CD4-positive, alpha-beta T cell (primary cell): ENCODE measurements at places on chromosomes 13 and 19.

DNA sequence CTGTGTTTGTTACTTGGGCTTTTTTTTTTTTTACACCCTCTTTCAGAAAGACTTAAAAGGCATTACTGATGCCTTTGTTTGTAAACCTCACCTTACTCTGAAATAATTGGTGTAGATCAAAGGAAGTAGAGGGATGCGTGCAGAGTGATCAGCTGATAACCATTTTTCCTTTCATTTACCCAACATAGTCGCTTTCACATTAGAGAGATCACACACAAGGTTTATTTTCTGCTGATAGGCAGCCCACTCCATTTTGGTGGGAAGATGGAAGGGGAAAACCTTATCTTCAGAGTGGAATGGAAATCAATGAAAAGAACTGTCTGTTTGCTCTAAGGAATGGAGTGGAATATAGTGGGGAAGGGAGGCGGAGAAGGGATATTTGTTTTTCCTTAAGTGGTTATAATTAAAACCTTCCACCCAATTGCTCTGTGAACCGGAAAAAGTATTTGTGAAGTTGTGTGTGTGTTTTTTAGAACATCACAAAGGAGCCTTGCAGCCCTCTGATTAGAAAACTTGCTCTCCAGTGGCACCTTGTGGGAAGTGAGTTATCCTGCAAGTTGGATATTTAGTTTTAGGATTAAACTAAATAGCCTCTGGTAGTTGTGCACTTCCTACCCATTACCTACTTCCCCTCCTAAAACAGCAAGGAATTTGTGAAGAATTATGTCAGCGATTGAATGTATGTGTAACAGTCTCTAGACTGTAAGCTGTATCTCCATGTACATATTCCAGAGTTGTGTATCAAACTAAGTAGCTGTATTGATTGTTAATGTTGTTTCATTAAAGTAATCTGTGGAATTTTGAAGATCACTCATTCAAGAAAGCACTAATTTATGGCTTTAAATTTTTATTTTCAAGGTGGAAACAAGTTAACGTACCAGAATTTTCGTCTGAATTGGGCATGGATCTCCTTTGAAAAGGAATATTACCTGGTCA, 76.8 kb downstream of the FREM2 start:
- no peak for DNase-seq

- no peak for DNase-seq
These were observed 6.5 kb downstream of the SOX1 start for GRCh38 chr13:112073245-112074138.

DNA sequence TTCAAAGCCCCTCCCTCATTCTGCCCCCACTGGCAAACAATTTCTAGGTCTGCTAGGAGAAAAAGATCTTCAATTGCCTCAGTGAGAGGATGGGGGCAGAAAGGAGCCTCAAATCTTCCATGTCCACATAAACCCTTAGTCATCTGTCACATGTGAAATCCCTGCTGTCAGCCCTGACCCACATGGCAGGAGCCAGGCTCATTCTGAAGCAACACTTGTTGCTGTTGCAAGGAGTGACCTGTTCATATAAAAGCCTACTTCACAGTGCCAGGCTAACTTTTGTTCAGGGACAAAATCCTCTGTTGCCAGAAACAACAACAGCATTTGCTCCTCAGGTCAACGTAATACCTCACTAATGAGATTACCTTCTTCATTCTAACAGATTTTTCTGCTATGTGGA, 70.5 kb downstream of the IRS2 start:
- no peak for DNase-seq

- no peak for DNase-seq
These were observed 8.3 kb downstream of the MAB21L1 start for GRCh38 chr13:35468195-35468594.

DNA sequence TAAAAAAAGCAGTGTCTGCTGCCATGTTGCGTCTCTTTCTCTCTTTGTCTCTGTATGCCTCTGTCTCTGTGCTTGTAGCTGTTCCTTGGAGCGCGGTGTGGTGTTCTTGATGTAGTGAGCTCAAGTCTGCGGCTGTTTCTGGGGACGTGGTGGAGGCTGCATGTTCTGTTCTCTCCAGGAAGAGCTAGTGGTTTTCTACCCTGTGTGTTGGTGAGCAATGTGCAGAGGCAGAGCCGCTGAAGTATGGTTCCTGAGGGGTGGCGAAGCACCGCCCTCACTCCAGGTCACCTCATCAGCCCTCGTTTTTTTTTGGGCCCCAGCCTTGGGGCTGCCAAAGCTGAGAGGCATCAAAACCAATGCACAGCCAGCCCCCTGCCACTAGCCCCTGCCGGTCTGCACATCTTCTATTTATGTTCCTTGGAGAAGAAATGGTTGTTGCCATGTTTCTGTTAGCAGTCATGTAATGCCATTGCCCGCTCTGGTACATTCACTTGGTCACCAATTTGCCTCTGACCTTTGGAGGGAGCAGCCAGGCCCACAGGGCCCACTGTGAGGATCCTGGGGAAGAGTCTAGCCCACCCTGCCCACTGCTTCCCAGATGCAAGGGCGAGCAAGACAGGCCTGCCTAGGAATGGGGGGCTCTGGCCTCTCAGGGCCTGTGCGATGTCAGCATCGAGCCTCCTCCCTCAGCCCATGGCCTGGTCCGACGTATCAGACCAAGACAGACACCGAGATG, 7.2 kb downstream of the HNRNPL start:
- peak; percentile 47 for DNase-seq

DNA sequence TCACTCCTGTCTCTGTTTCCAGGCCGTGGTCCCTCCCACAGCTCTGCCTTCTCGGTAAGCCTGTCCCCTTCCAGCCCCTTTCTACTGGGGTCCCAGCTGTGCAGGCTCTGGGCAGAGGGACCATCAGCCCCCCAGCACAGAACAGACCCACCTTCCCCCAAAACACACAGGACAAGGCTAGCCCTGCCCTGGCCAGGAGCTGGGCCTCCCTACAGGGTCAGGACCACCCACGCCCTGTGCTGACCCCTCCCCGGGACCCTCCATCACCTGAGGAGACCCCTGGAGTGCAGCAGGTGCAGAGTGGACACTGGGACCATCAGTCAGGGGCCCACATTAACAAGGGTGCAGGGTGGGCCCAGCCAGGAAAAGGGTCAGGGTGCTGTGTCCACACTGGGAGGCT, 13.9 kb downstream of the CEACAM3 start:
- no peak for DNase-seq

DNA sequence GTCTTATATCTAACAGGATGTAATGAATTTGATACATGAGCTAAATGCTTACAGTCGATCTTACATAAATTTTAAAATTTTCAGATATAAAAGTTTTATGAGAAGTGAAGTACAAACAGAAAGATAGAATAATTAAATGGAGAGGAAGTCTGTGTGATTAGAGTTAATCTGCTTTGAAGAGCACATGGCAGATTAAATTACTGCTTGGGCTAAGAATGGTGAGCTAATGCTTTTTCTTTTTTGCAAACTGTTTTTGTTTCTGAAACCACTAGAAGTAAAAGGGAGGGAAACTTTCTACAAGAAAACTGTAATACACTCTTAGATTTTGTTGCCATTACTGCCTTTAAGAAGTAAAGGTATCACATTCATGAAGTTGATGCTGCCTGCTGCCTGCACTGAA, 96.3 kb upstream of the SPRY2 start:
- no peak for DNase-seq

- DNase-seq, result no peak
These were observed 4.2 kb upstream of the RPS11 start for GRCh38 chr19:49491804-49492572.

GRCh38 chr19:51372649-51373504, at the start of gene NKG7:
Gene NKG7, minus strand, starts transcription at chr19:51372654. Its CDS starts 119 bp downstream, at chr19:51372535.
- no peak for DNase-seq

- DNase-seq, result no peak
These were observed 7.3 kb downstream of the C19orf53 start for GRCh38 chr19:13781547-13781946.

- no peak for DNase-seq
These were observed 30.5 kb upstream of the ADGRE1 start for GRCh38 chr19:6856749-6857372.

- DNase-seq, result no peak
These were observed 54.6 kb downstream of the LACC1 start for GRCh38 chr13:43934273-43934672.

DNA sequence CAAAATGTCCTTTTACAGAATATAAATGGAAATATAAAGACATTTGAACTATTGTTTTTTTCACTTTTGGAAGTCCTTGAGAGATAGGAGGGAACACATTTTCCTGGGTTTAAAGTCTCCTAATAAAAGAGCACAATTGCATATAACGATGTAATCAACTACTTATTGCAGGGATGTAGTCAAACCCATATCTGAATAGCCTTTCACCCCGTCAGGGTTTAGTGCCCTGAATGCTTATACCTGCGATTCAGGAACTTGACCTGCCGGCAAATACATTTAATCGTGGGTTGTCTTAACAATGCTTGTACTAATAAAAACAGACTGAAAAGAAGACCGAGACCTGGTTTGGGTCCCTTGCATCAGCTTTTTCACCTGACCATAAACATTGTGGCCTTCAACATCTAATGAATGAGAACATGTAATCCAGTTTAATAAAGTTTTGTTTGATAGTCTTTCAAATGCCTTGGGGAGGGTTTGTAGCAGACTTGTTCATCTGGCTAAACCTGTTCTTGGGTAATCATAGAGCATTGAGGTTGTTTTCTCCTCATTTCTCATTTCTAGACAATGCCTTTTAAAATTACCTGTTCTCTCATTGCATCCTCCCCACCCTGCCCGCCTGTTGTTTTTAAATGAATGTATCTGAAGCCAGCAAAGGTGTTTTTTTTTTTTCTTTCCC, 7.0 kb downstream of the KLF5 start:
- DNase-seq, result no peak

DNA sequence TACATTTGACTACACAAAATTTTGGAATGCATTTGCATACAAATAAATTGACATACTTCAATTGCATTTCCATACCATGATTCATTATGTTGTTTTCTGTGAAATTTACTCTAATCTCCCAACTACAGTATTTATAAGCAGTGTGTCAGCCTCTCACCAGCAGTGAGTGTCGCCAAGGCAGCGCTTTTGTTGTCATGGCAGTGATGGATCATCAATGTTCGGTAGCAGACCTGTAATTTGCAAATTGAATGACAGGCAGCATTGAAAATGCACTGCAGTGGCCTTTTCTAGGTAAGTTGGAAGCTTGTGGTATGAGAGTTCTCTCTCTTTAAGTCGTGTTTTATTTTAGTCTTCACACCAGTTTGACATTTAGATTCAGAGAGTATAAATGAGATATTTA, 534.1 kb downstream of the PCDH17 start:
- DNase-seq, result no peak

DNA sequence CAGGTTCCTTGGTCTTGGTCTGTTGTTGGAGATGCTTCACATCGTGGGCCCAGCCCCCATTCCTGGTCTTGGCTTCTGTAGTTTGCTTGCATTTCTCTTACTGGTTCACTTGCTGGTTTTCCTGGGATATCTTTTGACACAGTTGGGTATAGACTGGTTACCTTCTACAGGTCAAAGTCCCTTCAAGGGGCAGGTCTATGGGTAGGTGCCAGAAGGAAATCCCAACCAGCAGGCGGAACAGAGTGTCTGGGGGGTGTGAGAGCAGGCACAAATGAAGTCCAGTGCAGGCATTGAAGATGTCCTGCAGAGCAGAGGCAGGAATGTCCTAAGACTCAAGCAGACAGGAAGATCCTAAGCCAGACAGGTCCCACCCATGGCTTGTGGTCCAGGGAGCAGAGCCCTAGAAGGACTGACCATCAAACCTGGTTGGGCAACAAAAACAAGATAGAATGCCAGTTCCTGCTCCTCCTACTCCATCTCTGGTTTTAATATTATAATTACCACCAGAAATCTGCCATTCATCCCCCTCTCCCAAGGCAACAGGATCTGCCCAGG, 17.7 kb upstream of the WASF3 start:
- DNase-seq, result no peak

GRCh38 chr13:94947392-94947791, 235.0 kb upstream of the SOX21 start:
- no peak for DNase-seq

GRCh38 chr19:12997967-12998940, 3.0 kb downstream of the NFIX start:
- no peak for DNase-seq

- no peak for DNase-seq
These were observed 2.8 kb downstream of the MIR17HG start for GRCh38 chr13:91349992-91350911.

- no peak for DNase-seq
These were observed 16.5 kb downstream of the SHANK1 start for GRCh38 chr19:50702871-50703829.

- DNase-seq, result no peak
These were observed 15.4 kb upstream of the PRR19 start for GRCh38 chr19:42286349-42287016.

DNA sequence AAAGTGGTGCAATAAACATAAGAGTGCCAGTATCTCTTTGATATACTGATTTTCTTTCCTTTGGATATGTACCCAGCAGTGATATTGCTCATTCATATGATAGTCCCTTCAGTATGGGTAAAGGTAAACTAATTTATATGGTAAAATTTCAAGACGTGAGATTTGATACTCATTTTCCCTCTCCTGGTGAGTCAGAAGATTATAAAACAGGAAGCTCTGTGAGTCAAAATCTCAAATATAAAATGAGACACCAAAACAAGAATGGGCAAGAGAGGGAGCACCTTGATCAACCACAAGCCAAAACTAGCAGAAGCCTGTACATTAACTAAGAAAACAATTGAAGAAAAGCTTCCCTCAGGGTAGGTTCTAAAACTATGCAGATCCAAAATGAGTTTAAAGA, 216.3 kb downstream of the SLITRK6 start:
- no peak for DNase-seq

DNA sequence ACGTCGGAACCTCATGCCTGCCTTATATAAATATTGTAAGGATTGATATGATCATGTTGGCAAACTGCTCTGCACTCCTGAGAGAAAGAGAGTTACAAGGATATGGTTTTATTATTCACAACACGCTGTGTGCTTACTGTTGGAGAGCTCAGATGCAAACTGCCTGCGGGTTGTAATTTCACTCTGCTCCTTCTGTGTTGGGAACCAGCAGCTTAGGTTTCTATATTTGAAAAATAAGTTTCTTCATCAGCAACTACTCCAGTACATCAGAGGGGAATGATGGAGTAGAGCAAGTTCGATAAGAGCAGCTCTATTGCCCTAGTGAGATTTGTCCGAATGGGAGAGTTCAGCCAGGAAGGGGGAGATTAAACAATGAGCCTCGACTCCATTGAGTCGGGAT, 106.9 kb upstream of the UBL3 start:
- DNase-seq, result no peak

GRCh38 chr13:65613004-65613403, 1617.1 kb downstream of the PCDH9 start:
- DNase-seq, result no peak

DNA sequence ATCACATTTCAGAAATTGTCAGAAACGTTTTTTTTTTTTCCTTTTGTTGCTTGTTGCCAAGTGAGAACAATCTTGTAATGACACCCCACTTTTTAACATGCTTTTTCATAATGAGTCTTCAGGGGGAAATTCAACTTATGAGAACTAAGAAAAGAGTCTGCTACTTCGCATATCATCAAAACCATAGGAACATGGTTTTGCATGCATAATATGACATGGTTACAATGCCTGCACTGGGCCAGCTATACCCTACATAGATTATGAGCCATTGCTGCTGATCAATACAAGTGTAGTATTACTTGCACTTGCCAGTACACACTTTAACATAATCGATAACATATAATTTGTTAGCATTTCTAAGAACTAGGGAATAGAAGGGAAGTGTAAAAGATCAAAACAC, 191.0 kb upstream of the NBEA start:
- no peak for DNase-seq

GRCh38 chr13:46307554-46307953, 79.5 kb downstream of the RUBCNL start:
- DNase-seq, result no peak

- no peak for DNase-seq
These were observed 36.2 kb downstream of the AMER2 start for GRCh38 chr13:25135896-25136295.

- DNase-seq, result no peak
These were observed 493.6 kb downstream of the FOXO1 start for GRCh38 chr13:40172878-40173277.
